ENCODE measurements at places on chromosomes 5 and 9.

GRCh38 chr5:115433918-115434317, 110.7 kb downstream of the FEM1C start:
- no peaks in the 10 kb centered on the region for H3K27me3 ChIP-seq
- no peak for DNase-seq
- no peak overlapping the region for H3K27ac ChIP-seq
- no peaks in the 10 kb centered on the region for H3K36me3 ChIP-seq
- no peaks in the 10 kb centered on the region for H3K4me1 ChIP-seq
- no peak overlapping the region for H3K4me3 ChIP-seq

GRCh38 chr5:66909364-66909763, 287.2 kb downstream of the CD180 start:
- H3K4me1 ChIP-seq: peaks cover 6% of the 10 kb centered on the region
- H3K27ac ChIP-seq: no peak overlapping the region
- DNase-seq: no peak
- no peak overlapping the region for H3K4me3 ChIP-seq
- peaks cover 33% of the 10 kb centered on the region for H3K27me3 ChIP-seq

DNA sequence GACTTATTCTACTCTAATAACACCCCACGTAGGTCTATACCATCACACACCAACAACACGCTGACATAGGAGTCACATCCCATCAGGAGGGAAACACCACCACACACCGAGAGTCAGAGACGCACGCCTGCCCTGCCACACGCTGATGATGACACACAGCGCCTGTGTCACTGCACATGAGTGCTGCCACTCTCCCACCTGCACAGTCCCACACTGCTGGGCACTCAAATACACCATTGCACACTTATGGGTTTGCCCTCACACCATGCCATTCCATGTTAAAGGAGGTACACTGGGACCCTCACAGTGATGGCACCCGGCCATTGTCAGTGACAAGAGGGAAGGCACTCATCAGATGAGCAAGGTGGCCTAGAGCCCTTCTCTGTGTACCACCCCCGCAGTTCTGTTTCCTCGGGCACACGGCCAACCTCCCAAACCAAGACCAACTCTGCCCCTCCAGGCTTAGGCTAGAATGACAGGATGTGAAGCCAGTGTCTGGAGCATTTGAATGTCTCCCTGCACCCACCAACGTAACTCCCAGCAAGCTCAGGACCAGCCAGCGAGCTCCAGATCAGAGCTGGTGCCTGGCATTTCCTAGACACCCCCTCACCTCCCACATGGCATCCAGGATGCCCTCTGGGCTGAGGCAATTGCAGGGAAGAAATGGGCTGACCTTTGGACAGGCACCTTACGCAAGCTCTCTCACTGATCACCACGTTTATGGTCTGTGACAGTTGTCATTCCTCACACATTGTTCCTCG, 3.6 kb upstream of the CPLX2 start:
- H3K27ac ChIP-seq: no peak overlapping the region
- no peaks in the 10 kb centered on the region for H3K36me3 ChIP-seq
- no peak overlapping the region for H3K4me3 ChIP-seq
- peaks cover 13% of the 10 kb centered on the region for H3K4me1 ChIP-seq

DNA sequence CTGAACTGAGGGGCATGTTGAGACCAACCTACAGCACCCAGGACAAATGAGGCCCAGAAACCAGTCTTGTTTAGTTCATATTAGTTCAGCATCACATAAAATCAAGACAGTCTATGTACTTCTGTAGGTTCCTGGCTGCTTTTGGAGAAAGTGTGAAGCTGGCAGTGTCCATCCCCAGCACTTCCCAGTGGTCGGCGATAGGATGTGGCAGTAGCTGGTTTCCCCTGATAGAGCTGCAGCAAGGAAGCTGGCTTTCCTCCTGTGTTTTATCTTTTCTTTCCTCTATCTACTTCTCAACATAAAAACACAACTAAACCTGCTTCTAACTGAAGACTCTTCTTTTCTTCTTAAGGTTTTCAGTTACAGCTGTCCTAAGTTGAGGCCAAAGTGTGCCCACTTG, 43.0 kb upstream of the SLC46A2 start:
- no peaks in the 10 kb centered on the region for H3K36me3 ChIP-seq
- H3K4me1 ChIP-seq: no peaks in the 10 kb centered on the region
- no peak for DNase-seq
- no peak overlapping the region for H3K4me3 ChIP-seq

GRCh38 chr5:132687995-132688394, 14.2 kb downstream of the IL4 start:
- H3K4me1 ChIP-seq: no peaks in the 10 kb centered on the region
- H3K27me3 ChIP-seq: no peaks in the 10 kb centered on the region
- no peak overlapping the region for H3K27ac ChIP-seq
- H3K4me3 ChIP-seq: no peak overlapping the region

DNA sequence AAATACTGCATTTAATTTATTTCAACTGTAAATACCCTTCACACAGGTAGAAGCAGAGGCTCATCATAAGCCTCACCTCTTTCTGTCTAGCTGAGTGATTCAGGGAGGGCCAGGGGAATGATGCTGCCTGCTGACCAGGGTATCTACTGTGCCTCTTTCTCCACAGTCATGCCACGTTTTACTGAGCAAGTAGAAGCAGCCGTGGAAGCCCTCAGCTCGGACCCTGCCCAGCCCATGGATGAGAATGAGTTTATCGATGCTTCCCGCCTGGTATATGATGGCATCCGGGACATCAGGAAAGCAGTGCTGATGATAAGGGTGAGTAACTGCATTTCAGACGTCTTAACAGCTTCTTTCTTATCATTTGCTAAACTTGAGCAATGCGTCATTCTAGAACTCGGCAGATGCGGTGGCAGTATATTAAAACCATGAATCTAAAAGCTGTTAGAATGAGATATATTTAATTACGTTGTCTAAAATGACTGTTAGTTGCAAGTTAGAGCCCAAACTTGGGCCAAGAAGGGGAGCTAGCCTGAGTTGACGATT, 50.0 kb upstream of the LRRTM2 start:
- no peaks in the 10 kb centered on the region for H3K4me1 ChIP-seq
- H3K4me3 ChIP-seq: no peak overlapping the region
- H3K36me3 ChIP-seq: peaks cover 59% of the 10 kb centered on the region
- DNase-seq: no peak

DNA sequence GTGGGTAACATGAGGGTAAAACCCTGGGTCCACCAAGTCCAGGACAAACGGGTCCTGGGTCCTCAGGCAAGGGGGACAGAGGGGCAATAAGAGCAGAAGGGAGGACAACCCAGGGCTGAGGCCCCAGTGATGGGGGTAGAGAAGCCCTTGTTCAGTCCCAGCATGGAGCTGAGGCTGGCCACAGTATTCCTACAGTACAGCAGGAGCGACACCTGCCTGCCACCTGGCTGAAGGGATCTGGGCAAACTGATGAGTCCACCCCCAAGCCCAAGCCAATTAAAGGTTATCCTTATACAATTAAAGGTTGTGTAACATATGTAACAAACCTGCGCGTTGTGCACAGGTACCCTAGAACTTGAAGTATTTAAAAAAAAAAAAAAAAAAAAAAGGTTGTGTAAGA, 97.7 kb upstream of the LRRTM2 start:
- DNase-seq: no peak
- H3K27ac ChIP-seq: no peak overlapping the region
- no peaks in the 10 kb centered on the region for H3K27me3 ChIP-seq
- H3K4me3 ChIP-seq: no peak overlapping the region
- no peaks in the 10 kb centered on the region for H3K4me1 ChIP-seq

DNA sequence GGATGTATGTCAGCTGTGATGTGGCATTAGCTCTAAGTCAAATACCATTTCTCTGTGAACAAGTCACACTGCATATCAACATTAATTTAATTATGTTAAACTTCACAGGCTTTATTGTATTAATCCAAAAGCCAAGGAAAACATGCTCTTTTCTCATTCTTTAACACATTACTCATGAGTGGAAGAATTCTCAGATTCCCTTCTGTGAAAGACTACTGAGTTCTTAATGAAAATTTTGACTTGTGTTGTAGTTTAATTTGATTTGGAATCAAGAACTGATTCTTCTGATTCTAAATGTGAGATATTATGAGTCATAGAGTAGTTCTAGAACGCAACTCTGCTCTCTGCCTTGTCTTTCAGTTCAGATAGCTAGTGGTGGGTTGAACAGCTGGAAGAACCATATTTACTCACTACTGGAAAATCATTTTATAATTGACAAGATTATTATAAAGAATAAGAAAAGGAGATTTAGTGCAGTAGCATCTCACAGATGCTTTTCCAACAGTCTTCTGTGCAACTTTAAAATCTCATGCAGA, 90.6 kb downstream of the VCAN start:
- DNase-seq: no peak
- H3K27ac ChIP-seq: no peak overlapping the region
- no peaks in the 10 kb centered on the region for H3K4me1 ChIP-seq
- no peaks in the 10 kb centered on the region for H3K36me3 ChIP-seq
- no peaks in the 10 kb centered on the region for H3K27me3 ChIP-seq
- no peak overlapping the region for H3K4me3 ChIP-seq

DNA sequence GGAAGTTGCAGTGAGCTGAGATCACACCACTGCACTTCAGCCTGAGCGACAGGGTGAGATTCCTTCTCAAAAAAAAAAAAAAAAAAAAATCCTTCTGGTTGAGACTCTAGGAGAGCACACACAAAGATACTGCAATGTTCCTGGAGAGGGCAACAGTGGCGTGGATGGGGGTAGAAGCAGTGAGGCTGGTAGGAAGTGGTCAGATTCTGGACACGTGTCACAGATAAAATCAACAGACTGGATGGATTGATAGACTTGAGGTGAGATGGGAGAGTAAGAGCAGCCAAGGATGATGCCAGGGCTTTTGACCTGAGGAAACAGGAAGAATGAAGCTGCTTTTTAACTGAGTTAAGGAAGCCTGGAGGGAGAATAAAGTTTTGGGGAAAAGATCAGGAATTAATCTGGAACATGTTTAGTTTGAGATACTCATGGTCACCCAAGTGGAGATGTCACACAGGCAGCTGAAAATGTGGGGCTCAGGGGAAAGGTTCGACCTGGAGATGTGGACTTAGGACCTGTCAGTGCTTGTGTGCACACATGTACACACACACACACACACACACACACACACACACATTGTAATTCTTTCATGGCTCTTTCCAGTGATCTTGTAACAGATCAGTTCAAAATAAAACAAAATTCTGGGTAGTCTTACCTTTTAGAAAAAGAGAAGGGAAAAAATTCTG, 88.1 kb downstream of the FANCC start:
- H3K27ac ChIP-seq: no peak overlapping the region
- H3K36me3 ChIP-seq: no peaks in the 10 kb centered on the region
- no peak for DNase-seq
- no peaks in the 10 kb centered on the region for H3K27me3 ChIP-seq
- peaks cover 2% of the 10 kb centered on the region for H3K4me1 ChIP-seq

GRCh38 chr9:94676446-94677131, 37.3 kb upstream of the FBP1 start:
- no peaks in the 10 kb centered on the region for H3K27me3 ChIP-seq
- H3K27ac ChIP-seq: no peak overlapping the region
- no peaks in the 10 kb centered on the region for H3K4me1 ChIP-seq

DNA sequence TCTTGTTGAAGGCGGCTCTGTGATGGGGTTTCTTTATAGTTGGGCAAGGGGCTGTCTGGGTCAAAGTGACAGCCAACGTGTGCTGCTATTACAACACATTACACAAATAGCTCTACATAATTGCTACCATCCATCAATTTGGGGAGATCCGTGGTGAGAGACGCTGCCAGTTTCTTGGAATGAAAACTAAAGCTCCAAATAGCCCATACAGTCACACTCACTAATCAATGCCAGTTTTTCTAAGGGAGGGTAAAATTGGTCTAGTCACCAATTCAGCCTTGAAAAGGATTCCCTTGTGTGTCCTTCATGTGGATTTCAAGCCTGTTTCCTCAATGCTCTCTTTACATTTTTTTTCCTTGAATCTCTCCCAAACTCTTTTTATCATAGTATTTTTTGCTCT, 343.3 kb upstream of the KLF4 start:
- no peaks in the 10 kb centered on the region for H3K27me3 ChIP-seq
- no peak overlapping the region for H3K4me3 ChIP-seq
- no peaks in the 10 kb centered on the region for H3K36me3 ChIP-seq
- H3K27ac ChIP-seq: no peak overlapping the region

DNA sequence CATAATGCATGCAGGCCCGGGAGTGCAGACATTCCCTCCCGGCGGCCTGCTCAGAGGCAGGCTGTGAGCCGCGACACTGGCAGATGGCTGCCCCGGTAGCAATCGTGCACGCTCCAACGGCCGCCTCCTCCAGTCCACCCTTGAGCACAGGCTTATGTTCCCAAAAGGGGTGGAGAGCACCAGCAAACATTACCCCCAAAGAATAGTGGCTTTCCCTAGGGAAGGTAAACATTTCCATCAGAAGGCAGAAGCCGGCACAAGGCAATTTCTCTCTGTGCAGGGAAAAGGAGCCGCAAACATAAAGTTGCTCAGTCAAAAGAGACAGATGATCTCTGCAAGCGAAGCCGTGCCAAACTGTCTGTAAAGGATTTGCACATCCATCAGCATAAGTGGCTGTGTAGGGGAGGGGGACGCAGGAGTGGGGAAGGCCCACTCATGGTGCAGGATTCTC, 92.5 kb downstream of the SIL1 start:
- no peaks in the 10 kb centered on the region for H3K4me1 ChIP-seq
- H3K27me3 ChIP-seq: no peaks in the 10 kb centered on the region
- no peak for DNase-seq
- H3K27ac ChIP-seq: no peak overlapping the region
- no peaks in the 10 kb centered on the region for H3K36me3 ChIP-seq

- no peaks in the 10 kb centered on the region for H3K27me3 ChIP-seq
- DNase-seq: no peak
- H3K4me3 ChIP-seq: no peak overlapping the region
- H3K36me3 ChIP-seq: no peaks in the 10 kb centered on the region
- H3K4me1 ChIP-seq: no peaks in the 10 kb centered on the region
These were observed 10.7 kb downstream of the MARCHF6 start for GRCh38 chr5:10364186-10364689.

DNA sequence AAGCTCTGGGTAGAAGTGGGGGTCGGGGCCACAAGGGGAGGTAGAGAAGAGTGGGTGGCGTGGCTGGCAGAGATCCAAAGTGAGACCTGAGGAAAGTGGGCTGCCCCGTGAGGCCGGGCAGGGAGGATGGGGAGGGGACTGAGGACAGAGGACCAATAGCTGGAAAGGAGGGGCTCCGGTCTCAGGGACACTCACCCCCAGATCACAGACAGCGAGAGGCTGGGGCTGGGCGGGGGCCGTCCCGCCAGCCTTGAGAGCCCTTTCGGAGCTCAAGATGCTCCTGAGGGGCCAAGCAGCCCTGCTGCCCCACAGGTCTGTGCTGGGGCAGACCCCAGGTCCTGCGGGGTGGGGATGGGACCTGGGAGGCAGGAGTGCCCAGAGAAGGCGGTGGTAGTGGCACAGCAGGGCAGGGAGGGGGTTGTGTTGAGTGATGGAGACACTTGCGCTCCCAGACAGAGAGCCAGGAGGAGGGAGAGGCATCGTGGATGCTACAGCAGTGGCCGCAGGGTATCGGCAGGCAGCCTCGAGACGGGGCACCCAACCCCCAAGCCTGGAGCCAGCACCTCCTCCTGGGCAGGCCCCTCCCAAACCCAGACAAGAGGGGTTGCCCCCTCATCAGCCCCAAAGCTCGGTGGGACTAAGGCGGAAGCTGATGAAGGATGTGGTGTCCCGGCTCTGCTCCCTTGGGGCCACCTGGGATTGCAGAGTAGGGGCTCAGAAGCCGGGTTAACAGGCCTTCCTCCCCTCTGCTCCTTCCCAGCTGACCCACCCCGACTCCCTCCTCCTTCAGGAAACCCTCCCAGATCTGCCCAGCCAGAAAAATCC, 3.4 kb downstream of the SARDH start:
- 0 out of 2 replicates have a peak overlapping the region, but pooled peaks have one; percentile 15 for H3K4me3 ChIP-seq
- no peaks in the 10 kb centered on the region for H3K36me3 ChIP-seq
- H3K27ac ChIP-seq: no peak overlapping the region
- peaks cover 29% of the 10 kb centered on the region for H3K4me1 ChIP-seq
- no peaks in the 10 kb centered on the region for H3K27me3 ChIP-seq
